ENCODE measurements at places on chromosomes 16 and 17. TPM values are rescaled to one million over a fixed set of nuclear protein-coding genes. Genes with fewer than 3 reads are reported as not detected.

The AANAT gene
- not detected for total RNA-seq

The NOL3 gene
- 14.7 TPM for total RNA-seq

DNA sequence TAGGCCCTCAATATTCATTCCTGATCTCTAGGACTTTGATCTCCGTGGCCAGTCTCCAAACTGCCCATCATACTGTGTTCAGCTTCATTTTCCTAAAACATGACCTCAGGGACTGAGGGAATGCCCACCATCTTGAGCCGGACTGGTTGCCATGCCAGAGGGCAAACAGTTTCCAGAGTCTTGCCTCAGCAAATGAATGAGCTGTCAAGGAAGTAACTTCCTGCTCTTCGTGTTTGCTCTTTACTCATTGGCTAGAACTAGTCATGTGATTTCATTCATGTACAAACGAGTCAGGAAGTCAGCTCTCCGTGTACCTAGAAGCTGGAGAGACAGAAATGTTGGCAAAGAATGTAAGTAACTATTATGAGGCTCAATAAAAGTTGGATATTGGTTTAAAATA lies 50.2 kb downstream of the ANKFN1 start:
- peak; percentile 18 for DNase-seq

- peak; percentile 81 for DNase-seq
Observed at GRCh38 chr16:86680162-86680561, 101.8 kb downstream of the FOXL1 start.

- DNase-seq, result peak; percentile 48
Observed at GRCh38 chr17:78611607-78612006, 34.4 kb upstream of the DNAH17 start.

- no peak for DNase-seq
Observed at GRCh38 chr16:78816499-78817195, 717.2 kb downstream of the WWOX start.
